ENCODE measurements at places on chromosomes 13 and 19.

GRCh38 chr13:89746554-89746953 is 1600.9 kb upstream of the MIR17HG start:
- DNase-seq = no peak

- DNase-seq = no peak
These were observed 234.6 kb downstream of the POSTN start for GRCh38 chr13:37364007-37364406.

DNA sequence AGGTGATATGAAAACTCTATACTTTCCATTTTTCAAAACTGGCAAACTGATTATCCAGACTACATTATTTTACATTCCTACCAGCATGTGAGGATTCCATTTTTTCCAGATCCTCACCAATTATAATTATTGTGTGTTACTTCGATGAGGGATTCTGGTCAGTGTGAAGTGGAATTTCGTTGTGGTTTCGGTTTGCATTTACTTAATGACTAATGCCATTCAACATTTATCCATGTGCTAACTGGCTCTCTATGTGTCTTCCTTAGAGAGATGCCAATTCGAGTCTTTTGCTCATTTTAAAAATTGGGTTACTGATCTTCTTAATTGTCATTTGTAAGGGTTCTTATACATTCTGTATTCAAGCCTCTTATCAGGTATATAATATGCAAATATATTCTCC is 1551.3 kb upstream of the MIR17HG start:
- DNase-seq = no peak

- no peak for DNase-seq
These were observed 4.8 kb downstream of the LSR start for GRCh38 chr19:35253316-35254286.

- DNase-seq = no peak
These were observed 66.4 kb downstream of the KLF12 start for GRCh38 chr13:74067818-74068217.

GRCh38 chr19:55132453-55133129 is 15.2 kb upstream of the PPP1R12C start:
- no peak for DNase-seq

DNA sequence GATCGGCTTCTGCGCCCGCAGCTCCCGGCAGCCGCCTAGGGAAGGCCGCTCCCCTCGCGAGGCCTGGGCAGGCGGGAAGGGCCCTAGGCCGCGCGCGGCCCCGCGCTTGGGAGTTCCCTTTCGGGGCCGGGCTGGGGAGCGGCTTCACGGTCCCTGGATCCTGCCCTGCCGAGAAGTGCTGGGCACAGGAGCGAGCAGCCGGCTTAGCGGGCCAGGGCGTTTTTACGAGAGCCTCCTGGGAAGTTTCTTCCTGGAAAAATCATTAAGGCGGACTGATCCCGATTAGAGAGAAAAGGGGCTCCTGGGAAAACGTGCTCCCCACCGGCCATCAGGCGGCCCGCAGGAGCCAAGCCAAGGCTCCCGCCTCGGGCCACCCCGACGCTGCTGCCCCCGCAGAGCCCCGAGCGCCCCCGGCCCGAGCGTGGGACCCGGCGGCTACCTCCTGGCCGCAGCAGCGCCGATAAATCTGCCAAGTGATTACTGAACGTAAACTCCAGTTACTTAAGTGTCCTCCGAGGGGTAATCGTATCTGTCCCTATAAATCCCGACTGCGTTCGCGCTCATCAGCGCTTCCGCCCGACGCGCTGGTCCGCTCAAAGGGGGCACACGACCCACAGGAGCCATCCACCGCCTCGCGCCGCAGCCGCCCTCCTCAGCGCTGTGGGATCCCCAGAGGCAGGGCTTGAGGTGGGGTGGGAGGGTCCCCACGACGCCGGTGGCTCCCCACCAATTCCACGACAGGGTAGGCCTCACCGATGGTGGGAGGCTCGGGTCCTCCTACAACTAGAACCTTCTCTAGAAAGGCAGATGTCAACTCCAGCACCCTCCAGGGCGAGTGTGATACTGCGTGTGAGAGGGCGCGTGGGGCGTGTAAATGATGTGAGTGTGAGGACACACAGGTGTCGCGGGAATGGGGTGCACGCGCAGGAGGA is 2.8 kb downstream of the ZIC5 start:
- DNase-seq = no peak

All from AML-193 (cell line).